Naive thymus-derived CD4-positive, alpha-beta T cell (primary cell): ENCODE measurements at places on chromosomes 7 and 10.
A peak's percentile ranks its signal among the peaks of the same experiment; 100 is the strongest.

DNA sequence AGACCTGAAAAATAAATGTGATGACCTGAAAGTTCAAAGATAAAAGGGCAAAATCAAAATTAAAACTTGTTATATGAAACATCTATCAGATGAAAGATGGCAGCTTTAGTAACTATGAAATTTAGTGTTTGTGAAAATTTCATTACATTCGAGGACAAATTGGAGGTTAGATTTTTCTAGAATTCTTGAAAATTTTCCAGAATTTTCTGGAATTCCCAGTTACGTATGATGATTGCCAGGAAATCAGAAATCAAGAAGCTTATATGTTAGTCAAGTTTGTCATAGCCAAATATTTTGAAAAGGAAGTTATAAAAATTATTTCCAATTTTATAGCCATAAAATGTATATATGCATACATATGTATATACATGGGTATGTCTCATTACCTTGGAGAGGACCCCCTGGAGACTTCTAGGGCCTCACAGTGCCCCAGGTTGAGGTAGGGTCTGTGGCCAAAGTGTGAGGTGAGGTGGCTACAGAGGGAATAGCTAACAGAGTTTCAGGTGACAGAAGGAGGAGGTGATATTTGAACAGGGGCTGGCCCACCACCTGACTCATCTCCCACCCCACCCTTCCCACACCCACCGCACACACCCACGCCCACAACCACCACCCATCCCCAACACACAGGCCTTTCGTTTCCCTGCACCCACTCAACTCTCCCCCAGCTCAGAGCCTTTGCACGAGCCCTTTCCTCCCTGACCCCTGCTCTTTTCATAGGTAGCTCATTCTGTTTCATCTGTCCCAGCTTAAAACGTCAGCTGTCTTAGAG is 21.5 kb downstream of the C10orf105 start:
- DNase-seq: no peak

GRCh38 chr10:117736655-117737054 is 194.1 kb downstream of the EMX2 start:
- no peak for DNase-seq

- DNase-seq: no peak
Observed at GRCh38 chr10:121608469-121609190, 10.4 kb upstream of the FGFR2 start.

- no peak for DNase-seq
Observed at GRCh38 chr10:48464121-48464870, 140.6 kb downstream of the ARHGAP22 start.

GRCh38 chr7:70568674-70569334 is 563.1 kb upstream of the GALNT17 start:
- no peak for DNase-seq

GRCh38 chr10:31018962-31019361 is 12.7 kb downstream of the ZNF438 start:
- DNase-seq: no peak

- DNase-seq: no peak
Observed at GRCh38 chr10:32314588-32314987, 32.4 kb downstream of the EPC1 start.

- DNase-seq: peak; percentile 13
Observed at GRCh38 chr7:50306494-50307367, 2.2 kb downstream of the IKZF1 start.

DNA sequence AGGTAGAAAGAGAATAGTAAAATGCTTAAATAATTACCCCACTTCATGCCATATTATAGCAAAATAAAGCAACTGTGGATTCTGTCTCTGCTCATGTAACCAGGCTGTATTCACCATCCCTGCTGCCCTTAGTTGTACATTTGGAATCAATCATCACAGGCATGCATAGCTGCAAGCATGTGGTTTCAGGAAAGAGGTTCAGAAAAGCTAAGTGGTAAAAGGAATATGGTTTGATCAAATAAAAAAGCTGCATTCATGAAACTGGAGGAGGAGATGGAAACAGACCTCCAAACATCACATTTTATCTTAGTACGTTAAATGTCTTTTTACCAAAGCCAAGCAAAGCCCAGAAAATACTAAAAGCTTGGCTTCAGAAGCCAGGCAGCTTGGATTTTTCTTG is 81.3 kb downstream of the ADAM22 start:
- no peak for DNase-seq

DNA sequence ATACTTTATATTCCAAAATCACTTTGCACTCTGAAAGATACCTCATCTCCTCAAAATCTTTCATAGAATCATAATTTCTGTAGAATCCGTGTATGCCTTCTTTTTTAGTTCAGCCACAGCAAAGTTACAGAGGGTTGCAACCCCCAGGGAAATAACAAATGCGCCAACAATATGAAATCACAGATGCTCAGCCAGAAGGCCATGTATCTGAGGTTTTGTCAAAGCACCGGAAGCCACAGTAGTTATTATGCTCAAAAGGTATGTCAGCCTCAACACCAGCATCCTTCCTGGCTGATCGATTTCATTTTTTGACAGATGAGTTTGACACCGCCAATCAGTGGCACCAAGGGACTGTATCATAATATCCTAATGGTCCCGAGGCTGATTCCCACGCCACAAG is 204.1 kb downstream of the KCNMA1 start:
- DNase-seq: no peak

DNA sequence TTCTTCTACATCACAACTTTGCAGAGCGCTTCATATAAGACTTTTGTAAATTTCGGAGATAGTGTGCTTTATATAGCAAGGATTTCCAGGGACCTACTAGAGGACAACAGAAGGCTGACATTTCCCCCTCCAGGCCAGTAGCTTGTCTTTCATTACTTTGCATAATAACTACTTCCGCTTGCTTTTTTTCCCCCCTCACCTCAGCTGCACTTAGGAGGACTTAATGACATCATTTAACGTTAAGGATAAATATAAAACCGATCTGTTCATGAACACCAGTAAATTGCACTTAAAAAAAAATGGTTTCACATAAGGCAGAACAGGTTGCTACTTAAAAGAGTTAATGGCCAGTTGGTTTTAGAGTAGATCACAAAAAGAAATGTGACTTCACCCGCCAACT is 172.3 kb downstream of the AUTS2 start:
- no peak for DNase-seq

DNA sequence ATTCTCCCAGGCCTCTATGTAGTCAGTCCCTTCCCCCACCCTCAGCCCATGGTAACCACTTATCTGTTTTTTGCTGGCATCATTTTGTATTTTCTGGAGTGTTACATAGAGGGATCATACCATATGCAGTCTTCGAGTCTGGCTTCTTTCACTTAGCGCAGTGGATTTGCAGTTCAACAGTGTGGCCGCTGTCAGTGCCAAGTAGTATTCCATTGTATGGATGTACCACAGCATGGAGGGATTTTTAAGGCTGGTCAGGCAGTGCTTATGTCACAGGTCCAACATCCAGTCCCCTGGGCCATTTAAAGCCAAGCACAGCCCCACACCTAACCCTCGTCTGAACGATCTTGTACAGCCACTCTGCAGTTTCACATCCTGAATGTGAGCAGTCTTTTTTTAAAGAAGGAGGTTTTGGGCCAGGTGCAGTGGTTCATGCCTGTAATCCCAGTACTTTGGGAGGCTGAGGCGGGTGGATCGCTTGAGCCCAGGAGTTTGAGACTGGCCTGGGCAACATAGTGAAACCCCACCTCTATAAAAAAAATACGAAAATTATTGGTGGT is 121.8 kb downstream of the CUX1 start:
- DNase-seq: no peak

DNA sequence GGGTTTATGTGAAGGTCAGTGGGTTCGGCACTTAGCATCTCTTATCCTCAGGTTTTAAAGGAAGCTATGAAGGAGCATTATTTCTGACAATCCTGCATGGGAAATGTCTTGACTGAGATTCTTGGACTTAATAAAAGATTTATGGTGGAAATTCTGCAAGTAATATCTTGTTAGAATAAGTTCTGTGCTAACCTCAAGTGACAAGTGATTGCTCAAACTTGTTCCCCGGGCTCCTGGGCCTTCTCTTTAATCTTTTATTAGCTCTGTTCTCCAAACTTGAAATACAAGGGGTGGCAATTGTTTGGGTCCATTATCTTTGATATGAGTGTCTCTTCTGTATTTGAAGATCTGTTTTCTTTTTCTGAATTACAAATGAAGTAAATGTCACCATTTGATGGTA is 140.6 kb upstream of the CTBP2 start:
- DNase-seq: no peak

GRCh38 chr10:132571650-132572544 is 34.3 kb downstream of the INPP5A start:
- no peak for DNase-seq

DNA sequence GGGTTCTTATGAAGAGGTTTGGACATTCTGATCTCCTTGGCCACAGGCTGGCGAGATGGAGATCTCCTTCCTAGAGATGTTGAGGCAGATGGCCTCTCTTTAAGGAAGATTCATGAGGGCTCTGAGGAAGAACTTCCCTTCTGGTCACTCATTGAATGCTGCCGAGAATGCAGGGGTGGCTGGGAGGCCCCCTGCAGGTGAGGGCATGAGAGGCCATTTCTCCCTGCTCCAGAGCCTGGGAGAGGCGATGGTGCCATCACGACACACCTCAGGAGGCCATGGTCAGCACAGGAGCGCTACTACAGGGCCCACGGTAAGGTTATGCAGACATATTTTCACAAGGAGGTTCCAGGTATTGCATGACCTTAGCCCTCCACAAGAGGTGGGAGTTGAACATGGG is 40.2 kb downstream of the CXCL12 start:
- DNase-seq: no peak

- DNase-seq: no peak
Observed at GRCh38 chr7:127857464-127857841, 173.8 kb downstream of the LRRC4 start.

- DNase-seq: no peak
Observed at GRCh38 chr7:98730326-98730725, 113.2 kb downstream of the NPTX2 start.

DNA sequence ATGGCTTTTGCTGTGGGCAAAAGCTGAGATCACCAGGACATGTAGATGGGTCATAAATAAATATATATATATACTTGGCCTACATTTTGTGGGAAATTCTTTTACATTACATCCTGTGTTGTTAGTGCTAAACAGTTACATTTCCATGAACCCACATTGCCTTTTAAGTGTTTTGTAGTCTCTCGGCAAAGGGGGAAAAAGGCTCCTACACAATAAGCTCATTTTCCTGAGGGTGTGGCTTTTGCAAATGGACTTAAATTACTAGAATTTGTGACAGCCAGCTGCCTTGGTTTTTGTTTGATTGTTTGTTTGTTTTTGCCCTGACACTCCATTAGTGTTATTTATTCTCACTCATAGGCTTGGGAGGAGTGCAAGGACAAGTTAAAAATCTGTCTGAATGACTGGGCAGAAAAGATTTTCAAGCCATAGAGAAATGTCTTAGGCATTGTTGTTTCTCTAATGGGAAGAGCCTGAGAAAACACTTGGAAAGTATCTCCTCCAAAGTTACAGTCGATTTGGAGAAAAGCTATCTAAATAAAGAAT is 128.8 kb downstream of the DGKB start:
- DNase-seq: no peak

- no peak for DNase-seq
Observed at GRCh38 chr7:128215281-128215680, 25.8 kb upstream of the LEP start.

DNA sequence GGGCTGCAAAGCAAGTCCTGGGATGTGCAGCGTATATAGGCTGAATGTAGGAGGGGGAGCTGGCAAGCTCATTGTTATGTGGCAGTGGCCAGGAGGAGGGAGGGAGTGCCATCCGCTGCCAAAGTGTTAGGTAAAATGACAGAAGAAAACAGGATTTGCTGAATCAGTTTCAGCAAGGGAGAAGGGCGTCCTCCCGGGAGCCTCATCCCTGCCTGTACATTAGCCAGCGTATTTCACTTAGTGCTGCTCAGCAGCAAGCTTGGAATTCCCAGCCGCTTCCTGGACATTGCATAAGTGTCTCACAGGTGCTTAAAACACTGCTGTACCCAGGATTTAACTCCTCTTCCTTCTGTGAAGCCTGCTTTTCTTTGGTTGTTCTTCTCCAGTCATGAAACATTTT is 2.5 kb downstream of the NIPSNAP2 start:
- DNase-seq: no peak

DNA sequence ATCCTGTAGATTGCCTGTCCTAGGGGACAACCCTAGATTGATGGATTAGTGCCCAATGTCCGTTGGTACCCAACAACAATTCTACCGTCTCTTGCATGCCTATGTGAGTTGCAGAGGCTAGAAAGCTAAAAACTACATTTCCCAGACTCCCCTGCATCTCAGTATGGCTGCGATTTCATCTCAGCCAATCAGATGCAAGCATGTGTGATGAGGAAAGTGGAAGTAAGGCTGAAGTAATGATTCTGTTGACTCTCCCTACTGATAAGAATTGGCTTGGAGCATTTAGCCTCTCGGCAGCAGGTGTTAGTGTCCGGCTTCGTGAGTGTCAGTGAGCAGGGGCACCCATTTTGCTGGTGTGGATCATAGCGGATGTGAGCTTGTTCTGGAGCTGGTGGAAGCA is 171.9 kb downstream of the FGFR2 start:
- DNase-seq: no peak

- no peak for DNase-seq
Observed at GRCh38 chr7:75969182-75969581, 25.2 kb downstream of the TMEM120A start.

DNA sequence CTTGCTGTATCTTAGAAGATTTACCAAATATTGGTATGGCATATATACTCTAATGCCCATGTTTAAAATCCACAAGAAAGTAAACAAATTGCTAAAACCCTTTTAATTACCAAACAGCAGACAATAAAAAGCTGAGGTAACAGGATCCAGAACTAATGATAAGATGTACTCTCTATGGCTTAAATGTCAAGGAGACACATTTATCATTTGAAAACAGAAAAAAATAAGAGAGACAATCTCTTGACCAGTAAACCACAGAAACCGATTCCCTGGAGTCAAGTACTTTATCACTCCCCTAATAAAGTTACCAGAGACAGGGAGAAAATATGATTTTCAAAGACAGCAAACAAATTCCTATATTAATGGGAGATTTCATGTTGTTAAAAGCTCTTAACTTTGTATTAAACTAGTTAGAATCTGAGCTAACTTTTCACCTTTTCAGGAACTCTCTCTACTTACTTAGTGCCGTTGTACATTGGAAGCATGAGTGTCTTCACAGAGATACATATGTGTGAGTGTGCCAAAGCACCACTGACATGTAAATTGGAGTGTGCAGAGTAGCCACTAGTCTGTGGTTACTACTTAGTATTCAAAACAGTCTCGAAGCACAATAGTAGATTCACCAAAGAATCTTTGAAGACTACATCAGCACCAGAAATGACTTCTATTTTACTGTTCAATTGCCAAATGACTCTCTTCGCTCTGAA is 44.2 kb downstream of the TSPAN12 start:
- no peak for DNase-seq

GRCh38 chr10:47309408-47310089 is 9.6 kb downstream of the GDF10 start:
- no peak for DNase-seq

GRCh38 chr10:70551971-70552422 is 50.5 kb downstream of the PRF1 start:
- DNase-seq: no peak

DNA sequence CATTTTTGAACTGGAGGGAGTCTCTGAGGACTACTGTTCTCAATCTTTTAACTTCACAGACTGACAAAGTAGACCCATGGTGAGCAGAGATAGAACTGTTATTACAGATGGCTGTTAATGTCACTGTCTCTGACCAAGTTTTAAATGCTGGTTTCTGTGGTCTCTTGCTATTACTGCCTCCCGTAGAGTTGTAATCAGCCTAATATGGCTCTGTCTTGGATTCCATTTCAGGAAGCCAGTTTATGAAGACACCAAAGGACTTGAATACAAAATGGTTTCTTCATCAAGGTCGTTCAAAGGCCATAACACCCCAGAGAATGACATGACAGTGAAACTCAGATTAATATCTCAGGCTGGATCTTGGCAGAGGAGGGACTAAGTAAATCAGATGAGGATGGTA is 3.9 kb downstream of the SFRP4 start:
- DNase-seq: no peak
